Lung (tissue), 17 donors: ENCODE measurements at places on chromosomes 13 and 19. TPM values are rescaled to one million over a fixed set of nuclear protein-coding genes. Genes with fewer than 3 reads are reported as not detected.

GRCh38 chr13:28043224-28043623 lies 54.7 kb upstream of the URAD start:
- no peak for DNase-seq
- no peak overlapping the region for H3K4me3 ChIP-seq
- no peaks in the 10 kb centered on the region for H3K4me1 ChIP-seq
- no peak overlapping the region for H3K27ac ChIP-seq
- H3K27me3 ChIP-seq: no peaks in the 10 kb centered on the region

DNA sequence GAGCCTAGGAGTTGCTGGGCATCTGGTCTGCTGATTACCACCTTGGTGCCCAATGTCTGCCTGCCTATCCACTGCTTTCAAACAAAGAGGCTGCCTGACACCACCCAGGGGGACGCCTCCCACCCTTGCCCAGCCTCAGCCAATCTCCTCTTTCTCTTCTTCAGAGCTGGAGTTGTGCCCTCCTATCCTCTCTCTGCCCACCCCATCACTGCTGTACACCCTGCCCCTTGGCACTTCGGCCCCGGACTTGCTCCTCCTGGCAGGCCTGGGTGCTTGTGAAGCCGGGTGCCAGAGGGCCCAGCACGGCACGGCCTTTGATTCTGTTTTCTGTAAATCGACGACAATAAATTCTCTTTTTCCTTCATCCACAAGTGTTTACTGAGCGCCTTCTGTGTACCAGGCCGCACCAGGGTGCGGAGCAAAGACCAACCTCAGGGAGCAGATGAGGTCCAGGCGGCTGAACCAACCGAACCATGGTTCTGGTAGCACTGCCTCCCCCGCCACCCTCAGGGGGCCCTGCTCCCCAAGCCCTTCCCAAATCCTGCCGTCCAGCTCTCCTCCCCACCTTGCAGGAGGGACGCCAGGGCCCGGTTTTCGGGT lies 5.0 kb downstream of the RNF225 start:
- peak overlapping the region; percentile 51 for H3K4me3 ChIP-seq
- no peak for DNase-seq
- peaks cover 19% of the 10 kb centered on the region for H3K4me1 ChIP-seq
- no peaks in the 10 kb centered on the region for H3K36me3 ChIP-seq
- H3K27me3 ChIP-seq: peaks cover 15% of the 10 kb centered on the region
- no peak overlapping the region for H3K27ac ChIP-seq

Gene OR10H1
- not detected for polyA plus RNA-seq

DNA sequence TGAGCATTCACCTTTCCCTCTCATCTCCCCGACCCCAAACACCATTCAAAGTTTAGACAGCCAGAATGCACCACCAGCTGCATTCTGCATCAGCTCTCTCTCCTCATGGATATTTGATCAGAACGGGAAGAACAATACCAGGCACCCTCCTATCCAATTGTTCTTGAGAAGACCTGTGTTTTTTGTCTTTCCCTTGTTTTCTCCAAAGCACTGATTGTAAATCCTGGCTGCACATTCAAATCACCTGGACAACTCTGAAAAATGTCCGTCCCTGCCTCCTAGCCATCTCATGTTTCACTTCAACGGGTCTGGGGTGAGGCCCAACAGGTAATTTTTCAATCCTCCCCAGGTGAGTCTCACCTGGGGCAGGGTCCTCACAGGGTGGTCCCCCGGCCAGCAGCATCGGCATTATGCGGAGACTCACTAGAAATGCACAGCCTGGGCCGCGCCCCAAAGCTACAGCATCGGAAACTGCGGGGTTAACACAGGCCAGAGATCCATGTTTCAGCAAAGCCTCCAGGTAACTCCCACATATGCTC lies 5.5 kb downstream of the IRS2 start:
- H3K36me3 ChIP-seq: no peaks in the 10 kb centered on the region
- no peaks in the 10 kb centered on the region for H3K27me3 ChIP-seq
- peak overlapping the region; percentile 41 for H3K27ac ChIP-seq
- DNase-seq: no peak
- peak overlapping the region; percentile 52 for H3K4me3 ChIP-seq

Gene SPTBN4
- 0.75 TPM for polyA plus RNA-seq

DNA sequence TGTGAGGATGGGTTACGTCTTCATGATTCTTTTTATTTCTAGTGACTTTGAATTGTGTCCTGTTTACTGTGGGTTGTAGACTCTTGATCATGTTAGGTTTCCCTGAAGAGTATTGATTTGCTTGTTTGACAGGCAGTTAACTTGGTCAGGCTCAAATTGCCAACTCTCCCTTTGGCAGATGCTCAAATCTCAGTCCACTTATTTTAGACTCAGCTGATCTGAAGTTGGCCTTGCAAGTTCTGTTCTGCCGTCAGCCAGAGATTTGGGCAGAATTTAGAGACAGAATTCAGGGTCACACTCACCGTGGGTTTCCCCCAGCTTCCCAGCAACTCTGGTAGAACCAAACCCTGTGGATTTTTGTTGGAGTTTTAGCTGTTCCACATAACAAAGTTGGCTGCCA lies 71.6 kb upstream of the TEX29 start:
- H3K4me1 ChIP-seq: no peaks in the 10 kb centered on the region
- H3K27ac ChIP-seq: peak overlapping the region; percentile 36
- no peaks in the 10 kb centered on the region for H3K27me3 ChIP-seq
- H3K4me3 ChIP-seq: no peak overlapping the region

Gene ZNF560
- polyA plus RNA-seq: 0.24 TPM

Gene ZNF583
- polyA plus RNA-seq: 1.3 TPM

DNA sequence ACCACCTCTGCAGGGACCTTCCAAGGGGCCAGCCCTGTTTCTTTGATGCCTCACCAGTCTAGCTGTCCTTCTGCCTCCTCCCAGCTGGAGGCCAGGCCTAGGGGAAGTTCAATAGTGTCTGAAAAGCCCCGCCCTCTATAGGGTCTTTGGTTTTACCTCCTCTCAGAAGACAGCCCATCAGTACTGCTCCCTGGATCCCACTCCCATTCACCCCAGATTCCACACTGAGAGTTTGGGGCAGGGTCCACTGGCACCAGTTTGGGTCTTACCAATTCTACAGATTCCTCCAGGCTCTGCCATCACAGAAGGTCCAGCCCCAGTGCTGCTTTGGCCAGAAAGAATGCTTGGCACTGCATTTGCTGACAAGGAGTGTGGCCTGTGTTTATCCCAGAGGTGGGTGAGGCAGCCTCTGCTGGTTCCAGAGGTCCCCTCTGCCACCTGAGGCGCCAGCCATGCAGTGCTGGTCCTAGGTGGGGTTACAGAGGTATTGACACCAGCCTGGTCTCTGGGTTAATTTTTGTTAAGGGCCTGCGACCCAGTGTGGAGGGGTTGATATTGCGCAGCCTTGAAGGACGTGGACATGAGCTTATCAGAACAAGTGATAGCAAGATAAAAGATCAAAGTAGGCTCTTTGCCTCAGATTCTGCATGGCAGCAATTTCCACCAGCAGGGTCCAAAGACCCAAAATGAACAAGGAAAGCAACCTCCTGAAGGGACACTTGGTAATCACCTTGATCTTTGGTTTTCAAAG lies 41.4 kb upstream of the IGSF23 start:
- no peaks in the 10 kb centered on the region for H3K27me3 ChIP-seq
- no peak overlapping the region for H3K27ac ChIP-seq
- DNase-seq: no peak

Gene CHST8
- 0.67 TPM for polyA plus RNA-seq

DNA sequence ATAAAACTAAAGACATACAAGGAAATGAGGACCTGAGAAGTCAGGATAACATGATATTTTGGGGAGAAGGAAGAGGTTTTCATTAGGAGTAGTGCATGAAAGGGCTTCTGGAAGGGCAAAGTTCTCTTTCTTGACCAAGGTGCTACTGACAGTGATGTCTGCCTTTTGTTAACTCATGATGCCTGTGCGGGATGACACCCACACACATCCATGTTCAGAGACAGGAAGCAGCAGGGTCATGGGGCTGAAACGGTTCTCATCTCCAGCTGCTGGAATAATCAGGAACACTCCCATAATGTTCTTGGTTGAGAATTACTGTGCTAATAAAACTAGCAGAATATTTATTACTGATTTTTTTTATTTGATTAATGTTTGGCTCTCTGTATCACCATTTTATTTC lies 29.1 kb downstream of the KCNC3 start:
- H3K27me3 ChIP-seq: no peaks in the 10 kb centered on the region
- H3K27ac ChIP-seq: no peak overlapping the region
- no peaks in the 10 kb centered on the region for H3K4me1 ChIP-seq
- DNase-seq: no peak
- H3K36me3 ChIP-seq: peaks cover 8% of the 10 kb centered on the region

GRCh38 chr13:60584976-60585375 lies 188.0 kb downstream of the TDRD3 start:
- peak; percentile 12 for DNase-seq
- no peaks in the 10 kb centered on the region for H3K36me3 ChIP-seq
- no peak overlapping the region for H3K4me3 ChIP-seq
- H3K4me1 ChIP-seq: no peaks in the 10 kb centered on the region
- H3K27ac ChIP-seq: no peak overlapping the region

GRCh38 chr19:19259741-19260140 lies 13.4 kb downstream of the TM6SF2 start:
- H3K36me3 ChIP-seq: no peaks in the 10 kb centered on the region
- H3K27me3 ChIP-seq: peaks cover 41% of the 10 kb centered on the region
- no peak overlapping the region for H3K27ac ChIP-seq
- peaks cover 4% of the 10 kb centered on the region for H3K4me1 ChIP-seq

Gene ITPKC
- polyA plus RNA-seq: 97.2 TPM

Gene NKPD1
- 0.07 TPM for polyA plus RNA-seq

Gene TNNT1
- polyA plus RNA-seq: 1.2 TPM

DNA sequence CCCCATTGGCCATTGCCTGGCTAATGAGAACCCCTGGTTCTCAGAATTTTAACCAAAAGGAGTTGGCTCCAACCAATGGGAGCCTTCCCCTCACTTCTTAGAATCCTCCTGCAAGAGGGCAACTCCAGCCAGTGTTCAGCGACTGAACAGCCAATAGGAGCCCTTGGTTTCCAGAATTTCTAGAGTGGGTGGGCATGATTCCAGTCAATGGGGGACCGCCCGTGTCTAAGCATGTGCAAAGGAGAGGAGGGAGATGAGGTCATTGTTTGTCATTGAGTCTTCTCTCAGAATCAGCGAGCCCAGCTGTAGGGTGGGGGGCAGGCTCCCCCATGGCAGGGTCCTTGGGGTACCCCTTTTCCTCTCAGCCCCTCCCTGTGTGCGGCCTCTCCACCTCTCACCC lies 9.5 kb upstream of the SWSAP1 start:
- no peaks in the 10 kb centered on the region for H3K27me3 ChIP-seq
- H3K27ac ChIP-seq: no peak overlapping the region
- no peak for DNase-seq
- H3K36me3 ChIP-seq: peaks cover 6% of the 10 kb centered on the region

DNA sequence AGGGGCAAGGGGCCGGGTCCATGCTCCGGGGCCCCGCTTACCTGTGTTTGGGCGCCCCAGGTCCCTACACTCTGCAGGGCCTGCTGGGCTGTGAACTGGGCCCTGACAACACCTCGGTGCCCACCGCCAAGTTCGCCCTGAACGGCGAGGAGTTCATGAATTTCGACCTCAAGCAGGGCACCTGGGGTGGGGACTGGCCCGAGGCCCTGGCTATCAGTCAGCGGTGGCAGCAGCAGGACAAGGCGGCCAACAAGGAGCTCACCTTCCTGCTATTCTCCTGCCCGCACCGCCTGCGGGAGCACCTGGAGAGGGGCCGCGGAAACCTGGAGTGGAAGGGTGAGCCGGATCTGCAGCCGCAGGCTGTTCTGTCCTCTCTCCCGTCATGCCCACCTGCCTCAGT lies 1.7 kb downstream of the FCGRT start:
- peaks cover 6% of the 10 kb centered on the region for H3K36me3 ChIP-seq
- H3K4me1 ChIP-seq: peaks cover 11% of the 10 kb centered on the region
- H3K4me3 ChIP-seq: no peak overlapping the region
- no peak overlapping the region for H3K27ac ChIP-seq

Gene WDR88
- not detected for polyA plus RNA-seq

Gene BEST2
- not detected for polyA plus RNA-seq

DNA sequence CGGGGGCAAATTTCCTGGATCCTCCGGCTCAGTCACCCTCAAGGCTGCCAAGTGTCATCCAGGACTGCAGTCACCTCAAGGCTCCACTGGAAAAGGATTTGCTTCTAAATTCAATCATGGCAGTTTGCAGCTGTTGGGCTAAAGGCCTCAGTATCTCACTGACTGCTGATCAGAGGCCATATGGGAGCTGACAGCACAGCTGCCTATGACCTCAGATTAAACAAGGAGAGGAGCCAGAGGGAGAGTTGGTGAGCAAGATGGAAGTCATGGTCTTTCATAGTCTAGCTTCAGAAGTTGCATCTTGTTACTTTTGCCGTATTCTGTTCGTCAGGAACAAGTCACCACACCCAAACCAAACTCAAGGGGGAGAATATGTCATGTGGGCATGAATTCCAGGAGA lies 849.7 kb downstream of the UQCRFS1 start:
- no peaks in the 10 kb centered on the region for H3K27me3 ChIP-seq
- no peak overlapping the region for H3K4me3 ChIP-seq
- DNase-seq: no peak
- H3K36me3 ChIP-seq: no peaks in the 10 kb centered on the region
- no peak overlapping the region for H3K27ac ChIP-seq

Gene ZNF559
- 9.3 TPM for polyA plus RNA-seq

DNA sequence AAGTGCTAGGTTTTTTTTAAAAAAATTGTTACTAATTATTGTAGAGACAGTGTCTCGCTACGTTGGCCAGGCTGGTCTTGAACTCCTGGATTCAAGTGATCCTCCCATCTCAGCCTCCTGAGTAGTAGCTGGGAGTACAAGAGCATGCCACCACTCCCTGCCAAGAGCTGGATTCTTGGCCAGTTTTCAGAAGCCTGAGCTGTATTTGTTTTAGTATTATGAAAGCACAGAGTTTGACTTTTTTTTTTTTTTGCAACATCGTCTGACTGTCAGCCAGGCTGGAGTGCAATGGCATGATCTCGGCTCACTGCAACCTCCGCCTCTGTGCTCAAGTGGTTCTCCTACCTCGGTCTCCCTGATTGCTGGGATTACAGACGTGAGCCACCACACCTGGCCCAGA lies 7.0 kb downstream of the ARMC6 start:
- H3K4me3 ChIP-seq: no peak overlapping the region
- DNase-seq: peak; percentile 92
- H3K4me1 ChIP-seq: no peaks in the 10 kb centered on the region
- H3K27ac ChIP-seq: no peak overlapping the region
- H3K36me3 ChIP-seq: peaks cover 16% of the 10 kb centered on the region

Gene CEACAM3
- polyA plus RNA-seq: 21.9 TPM

Gene CDX2
- polyA plus RNA-seq: not detected

Gene ZFP14
- polyA plus RNA-seq: 0.95 TPM
